Activated T-helper 9 cell treated with anti-CD3 and anti-CD28 coated beads, Interleukin-2, amount 50 U/mL, for 16 hours (primary cell): ENCODE measurements at places on chromosomes 7 and 10.

- no peak for DNase-seq
Observed at GRCh38 chr10:33556103-33556502, 221.6 kb upstream of the NRP1 start.

- DNase-seq, result no peak
Observed at GRCh38 chr10:76935941-76936613, 701.5 kb downstream of the KCNMA1 start.

- peak; percentile 71 for DNase-seq
Observed at GRCh38 chr7:151017953-151018420, 6.3 kb downstream of the ATG9B start.

DNA sequence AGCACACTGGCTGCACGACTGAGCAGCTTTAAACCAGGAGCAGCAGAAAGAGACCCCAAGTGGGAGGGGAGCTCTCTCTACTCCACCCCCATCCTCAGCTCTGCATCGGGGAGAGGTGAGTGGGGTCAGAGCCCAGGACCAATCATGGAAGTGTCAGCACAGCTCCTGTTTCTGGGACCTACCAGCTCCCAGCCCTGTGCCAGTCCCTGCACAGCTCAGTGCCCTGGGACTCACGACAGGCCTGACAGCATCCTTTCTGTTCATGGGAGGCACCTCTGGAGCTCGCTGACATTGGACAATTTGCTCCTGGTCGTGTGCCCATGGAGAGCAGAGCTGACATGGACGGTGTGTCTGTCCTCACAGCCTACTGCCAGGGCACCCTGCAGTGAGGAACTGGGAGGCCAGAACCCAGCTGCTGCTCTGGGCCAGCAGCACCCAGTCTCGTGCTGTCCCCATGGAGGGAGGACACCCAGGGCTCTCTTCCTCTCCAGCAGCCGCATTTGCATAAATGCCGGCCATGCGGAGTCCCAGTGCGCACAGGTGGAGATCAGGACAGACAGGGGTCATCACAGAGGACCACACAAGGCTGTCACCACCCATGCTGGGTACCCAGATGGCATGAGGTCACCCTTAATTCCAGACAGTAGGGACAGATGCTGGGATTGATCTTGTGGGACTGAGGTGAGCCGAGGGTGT, 45.9 kb upstream of the MSMB start:
- no peak for DNase-seq

GRCh38 chr7:20895563-20895962, 108.9 kb upstream of the SP8 start:
- DNase-seq, result no peak

GRCh38 chr10:120719333-120719732, 131.8 kb upstream of the WDR11 start:
- DNase-seq, result no peak

DNA sequence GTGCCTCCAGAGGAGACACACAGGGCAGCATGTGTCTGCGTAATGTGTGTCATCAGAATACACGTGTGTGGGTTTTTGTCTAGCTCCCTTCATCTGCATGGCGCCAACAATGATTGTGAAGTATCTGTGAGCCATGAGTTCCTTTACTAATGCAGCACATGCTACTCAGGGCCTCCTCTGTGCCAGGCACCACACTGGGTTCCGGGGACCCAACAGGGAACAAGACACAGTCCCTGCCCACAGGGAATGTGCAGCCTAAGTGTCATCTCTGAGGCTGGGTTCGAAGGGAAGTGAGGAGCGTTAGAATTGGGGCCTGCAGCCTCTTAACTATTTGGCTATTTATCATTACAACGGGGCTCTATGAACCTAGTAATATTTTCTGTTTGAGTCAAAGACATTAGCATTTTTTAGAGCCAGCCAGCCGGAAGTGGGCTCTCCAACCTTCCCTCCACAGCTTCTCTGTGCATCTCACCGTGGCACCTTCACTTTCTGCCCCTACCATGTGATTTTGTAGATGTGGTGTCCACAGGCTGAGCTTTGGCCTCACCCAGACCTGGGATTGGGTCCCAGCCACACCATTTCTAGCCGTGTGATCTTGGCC, 43.9 kb upstream of the SRGN start:
- DNase-seq, result no peak

GRCh38 chr7:29588900-29589696, 25.5 kb downstream of the PRR15 start:
- DNase-seq, result no peak

- no peak for DNase-seq
Observed at GRCh38 chr7:29657288-29657687, 93.7 kb downstream of the PRR15 start.

DNA sequence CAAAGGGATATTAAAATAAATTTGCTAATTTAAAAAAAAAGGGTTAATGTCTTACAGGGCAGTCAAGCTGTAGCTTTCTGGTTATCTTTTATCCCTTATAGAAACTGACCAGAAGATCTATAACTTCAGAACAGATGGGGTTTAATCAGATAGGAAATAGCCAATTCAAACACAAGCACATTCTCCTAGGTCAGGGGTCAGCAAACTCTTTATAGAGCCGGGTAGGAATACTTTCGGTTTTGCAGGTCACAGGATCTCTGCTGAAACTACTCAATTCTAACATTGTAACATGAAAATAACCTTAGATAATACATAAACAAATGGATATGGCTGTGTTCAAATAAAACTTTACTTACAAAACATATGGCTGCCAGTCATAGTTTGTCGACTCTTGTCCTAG, 479.8 kb downstream of the ADRA2A start:
- DNase-seq, result no peak

GRCh38 chr7:51108134-51108533, 208.5 kb downstream of the COBL start:
- no peak for DNase-seq

DNA sequence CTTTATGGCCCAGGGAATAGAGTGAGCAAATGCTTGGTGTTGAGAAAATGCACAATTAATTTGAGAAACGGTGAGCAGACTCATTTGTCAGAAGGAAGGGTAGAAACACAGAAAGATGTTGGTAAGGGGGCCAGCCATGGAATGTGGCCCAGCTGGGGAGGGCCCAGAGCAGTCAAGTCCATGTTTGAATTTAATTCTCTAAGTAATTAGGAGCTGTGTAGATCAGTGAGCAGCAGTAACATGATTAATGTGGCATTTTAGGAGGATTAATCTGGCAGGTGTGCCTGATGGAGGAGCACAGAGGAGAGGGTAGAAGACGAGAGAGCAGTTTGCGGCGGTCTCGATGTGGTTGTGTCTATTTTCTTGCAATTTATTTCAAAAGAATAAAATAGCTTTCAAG, 218.7 kb downstream of the FRMD4A start:
- DNase-seq, result no peak

DNA sequence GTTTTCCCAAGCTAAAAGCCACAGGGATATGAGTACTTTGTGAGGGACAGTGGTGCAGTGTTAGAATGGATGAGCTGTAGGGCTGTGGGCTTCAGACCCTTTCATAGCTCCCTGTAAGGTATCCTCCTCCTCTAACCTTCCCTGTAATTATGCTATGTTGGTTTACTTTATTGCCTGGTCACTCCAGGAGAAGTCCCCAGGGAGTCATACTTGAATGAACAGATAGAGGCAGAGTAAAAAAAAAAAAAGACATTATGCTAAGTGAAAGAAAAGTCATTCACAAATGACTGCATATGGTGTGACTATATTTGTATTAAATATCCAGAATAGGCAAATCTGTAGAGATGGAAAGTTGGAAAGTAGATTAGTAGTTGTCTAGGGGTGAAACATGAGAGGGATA, 434.4 kb downstream of the AUTS2 start:
- DNase-seq, result no peak

DNA sequence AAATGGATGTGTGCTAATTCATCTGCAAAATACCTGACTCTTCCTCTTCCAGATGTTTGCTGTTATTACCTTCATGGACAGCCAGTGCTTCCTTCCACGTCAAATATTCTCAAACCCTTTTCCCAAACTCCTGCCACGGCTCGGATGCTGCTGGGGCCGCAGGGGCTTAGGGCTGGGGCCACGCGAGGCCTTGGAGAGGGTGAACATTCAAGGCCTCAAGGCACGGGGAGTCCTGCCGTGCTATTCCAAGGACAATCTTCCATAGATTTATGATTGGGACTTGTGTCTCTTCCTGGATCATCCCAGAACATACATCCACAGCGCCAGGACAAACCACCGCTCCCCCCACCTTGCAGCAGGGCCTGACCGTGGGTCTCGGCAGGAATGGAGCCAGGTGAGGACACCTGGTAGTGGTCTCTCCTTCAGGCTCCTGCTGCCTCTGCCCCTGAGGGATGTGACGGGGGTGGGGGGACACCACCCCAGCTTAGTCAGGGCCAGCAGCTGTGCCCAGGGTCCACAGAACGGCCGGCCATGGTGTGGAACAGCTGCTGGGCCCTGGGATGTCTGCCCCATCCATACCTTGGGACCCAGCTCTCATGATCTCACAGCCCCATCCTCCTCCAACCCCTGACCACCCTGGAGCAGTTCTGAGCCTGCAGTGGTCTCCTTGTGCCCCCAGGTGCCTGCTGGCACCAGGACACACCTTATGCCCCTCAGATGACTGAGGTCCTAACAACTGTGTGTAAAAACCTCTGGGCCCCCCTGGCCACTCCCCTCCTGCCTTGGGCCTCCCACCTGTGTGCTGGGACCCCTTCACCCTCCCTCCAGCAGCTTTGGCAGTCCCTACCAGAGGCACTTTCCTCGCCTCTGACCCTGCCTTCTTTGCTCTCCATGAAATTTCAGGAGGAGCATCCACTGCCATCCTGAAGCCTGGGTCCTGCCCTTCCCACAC, 16.7 kb downstream of the VIPR2 start:
- DNase-seq, result no peak

GRCh38 chr10:104330168-104331110, 7.8 kb downstream of the ITPRIP start:
- no peak for DNase-seq

- DNase-seq, result no peak
Observed at GRCh38 chr7:140631602-140632001, 9.0 kb downstream of the DENND2A start.

GRCh38 chr7:105521027-105521716, 899 bp downstream of the PUS7 start:
- DNase-seq, result peak; percentile 25

GRCh38 chr7:10799475-10799874, 174.2 kb upstream of the PHF14 start:
- no peak for DNase-seq

DNA sequence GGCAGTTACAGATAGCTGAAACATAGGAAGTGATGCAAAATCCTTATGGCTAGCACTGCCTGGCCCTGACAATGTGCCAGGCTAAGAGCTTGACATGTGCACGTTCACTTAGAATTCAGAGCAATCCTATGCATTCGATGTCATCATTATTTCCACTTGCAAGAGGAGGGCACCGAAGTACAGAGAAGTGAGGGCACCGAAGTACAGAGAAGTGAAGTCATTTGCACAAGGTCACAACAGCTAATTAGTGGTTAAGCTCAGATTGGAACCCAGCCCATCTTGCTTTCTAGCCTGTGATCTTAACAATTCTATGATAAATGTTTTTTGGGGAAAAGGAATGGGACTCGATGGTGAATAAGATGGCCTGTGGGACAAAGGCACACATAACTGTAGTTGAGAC, 73.4 kb downstream of the ARHGAP22 start:
- no peak for DNase-seq

GRCh38 chr7:155724327-155725005, 80.0 kb downstream of the RBM33 start:
- no peak for DNase-seq

DNA sequence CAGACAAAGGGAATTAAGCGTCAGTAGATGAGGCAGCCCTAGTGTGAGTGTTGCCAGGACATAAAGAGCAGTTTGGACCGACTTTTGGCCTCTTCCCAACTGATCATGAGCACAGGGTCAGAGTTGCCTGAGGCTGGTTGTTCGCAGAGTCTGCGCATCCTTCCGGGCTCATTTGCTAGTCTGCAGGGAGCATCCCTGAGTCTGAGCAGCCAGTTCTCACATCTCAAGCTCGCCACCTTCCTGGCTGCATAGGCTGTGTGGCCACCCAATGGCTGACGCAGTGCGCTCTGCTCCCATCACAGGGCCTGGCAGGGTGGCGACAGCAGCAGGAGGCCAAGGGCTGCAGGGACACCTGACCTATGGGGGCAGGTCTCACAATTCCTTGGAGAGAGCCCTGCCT, 5.0 kb downstream of the GAD2 start:
- DNase-seq, result no peak

DNA sequence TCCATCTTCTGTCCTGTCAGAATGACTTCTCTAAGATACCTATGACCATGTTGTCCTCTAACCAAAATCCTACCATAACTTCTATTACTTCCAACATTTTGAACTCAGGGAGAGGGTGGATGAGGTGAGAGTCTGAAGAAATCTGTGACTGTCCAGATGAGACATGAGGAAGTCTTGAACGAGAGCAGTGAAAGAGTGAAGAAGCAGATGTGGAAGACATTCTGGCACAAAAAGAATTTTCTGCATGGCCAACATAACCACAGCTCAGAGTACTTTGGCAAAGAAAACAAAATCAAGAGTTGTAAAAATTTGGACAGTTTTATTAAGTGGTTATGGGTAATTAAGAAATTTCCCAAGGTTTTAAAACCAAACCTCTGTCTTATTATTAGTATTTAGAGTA, 141.6 kb downstream of the CPEB3 start:
- DNase-seq, result no peak

DNA sequence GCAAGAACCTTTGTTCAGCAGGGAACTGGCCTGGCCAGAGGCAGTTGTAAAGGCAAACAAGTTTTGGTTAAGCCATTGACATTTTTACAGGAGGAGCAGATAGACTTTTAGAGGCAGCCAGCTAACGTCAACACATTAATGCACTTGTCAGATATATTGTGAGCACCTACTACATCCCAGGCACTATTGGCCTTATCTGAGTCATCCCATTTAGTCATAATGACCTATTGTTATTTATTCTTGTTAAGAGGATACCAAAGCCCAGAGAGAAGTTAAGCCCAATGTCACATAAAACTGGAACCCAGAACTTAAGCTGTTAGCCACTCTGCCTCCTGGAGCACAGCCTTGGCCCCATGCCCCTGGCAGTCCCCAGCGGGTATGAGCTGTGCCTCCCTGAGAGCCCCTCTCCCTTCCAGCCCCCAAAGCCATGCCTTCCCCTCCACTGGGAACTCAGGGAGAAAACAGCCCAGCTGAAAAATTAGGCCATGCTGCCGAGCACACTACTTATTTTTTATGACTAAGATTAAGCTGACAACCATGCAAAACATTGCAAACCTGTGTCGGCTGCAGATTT, 32.7 kb upstream of the TRIM8 start:
- DNase-seq, result no peak

GRCh38 chr10:52019077-52019555, 295.0 kb upstream of the DKK1 start:
- DNase-seq, result no peak
